ENCODE measurements at places on chromosomes 2 and 18.
A peak's percentile ranks its signal among the peaks of the same experiment; 100 is the strongest.

- peak; percentile 5 for DNase-seq
Measured at GRCh38 chr2:227411320-227411989, 23.7 kb upstream of the SCYGR1 start.

DNA sequence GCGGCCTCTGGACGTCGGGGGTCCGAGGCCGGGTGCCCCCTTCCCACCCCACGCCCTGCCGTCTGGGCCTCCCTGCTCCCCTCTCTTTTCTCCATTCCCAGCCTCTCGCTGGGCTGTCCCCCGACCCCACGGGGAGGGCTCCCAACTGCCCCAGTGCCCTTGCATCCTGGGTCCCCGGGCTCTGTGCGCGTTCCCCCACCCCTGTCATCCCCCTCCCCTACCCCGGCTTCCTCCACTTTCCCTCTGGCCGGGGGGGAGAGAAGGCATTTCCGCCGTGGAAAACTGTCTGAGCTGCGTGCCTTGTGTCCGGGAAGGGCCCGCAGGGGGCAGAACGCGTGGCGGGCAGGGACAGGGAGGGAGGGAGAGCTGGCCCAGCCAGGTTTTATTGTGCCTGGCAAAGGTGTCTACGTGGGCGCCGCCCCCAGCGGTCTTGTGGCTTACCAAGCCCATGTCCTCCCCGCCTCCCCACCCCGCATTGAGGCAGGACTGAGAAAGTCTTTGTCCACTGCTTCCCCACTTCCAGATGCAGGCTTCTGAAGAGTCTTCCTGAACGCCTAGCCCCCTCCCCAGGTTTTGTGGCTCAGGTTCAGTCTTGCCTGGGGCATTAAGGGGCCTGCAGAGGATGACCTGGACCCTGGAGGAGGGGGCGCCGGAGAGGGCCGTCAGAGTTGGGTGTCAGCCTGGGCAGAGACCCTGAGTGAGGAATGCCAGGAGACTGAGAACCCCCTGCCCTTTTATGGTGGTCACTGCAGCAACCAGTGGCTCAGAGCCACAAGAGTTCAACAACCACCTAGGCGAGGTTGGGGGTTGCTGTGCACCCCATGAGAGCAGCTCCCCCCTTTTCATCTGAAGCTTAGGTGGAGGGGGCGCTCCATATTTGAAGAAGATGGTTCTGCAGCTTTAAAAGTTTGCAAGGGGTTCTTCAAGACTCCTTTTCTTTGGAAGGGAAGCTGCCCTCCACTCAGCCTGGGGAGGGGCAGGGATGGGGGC lies 1.3 kb downstream of the ITM2C start:
- peak; percentile 39 for DNase-seq

DNA sequence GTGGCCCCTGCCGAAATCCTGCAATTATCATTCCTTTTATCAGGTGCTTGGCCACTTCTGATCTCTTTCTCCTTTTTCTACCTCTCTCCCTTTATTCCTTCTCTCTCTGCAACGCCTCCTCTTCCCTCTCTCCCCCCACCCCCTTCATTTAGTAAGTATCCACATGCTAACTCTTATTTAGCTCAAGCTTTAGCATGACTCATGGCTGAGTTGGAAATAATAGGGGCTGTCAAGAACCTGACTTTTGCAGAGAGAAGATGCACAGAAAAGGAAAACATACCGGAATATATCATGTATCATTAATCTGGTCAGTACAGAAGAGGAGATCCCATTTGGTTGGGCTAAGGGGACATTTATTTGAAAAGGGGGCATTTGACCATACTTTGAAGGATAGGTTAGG lies 33.1 kb downstream of the FAM171B start:
- DNase-seq = no peak

- no peak for DNase-seq
Measured at GRCh38 chr2:67323209-67323991, 73.7 kb upstream of the ETAA1 start.

GRCh38 chr2:71865391-71865965 lies 282.2 kb downstream of the CYP26B1 start:
- DNase-seq = no peak

GRCh38 chr2:73611867-73612266 lies 30.4 kb downstream of the NAT8 start:
- DNase-seq = no peak

DNA sequence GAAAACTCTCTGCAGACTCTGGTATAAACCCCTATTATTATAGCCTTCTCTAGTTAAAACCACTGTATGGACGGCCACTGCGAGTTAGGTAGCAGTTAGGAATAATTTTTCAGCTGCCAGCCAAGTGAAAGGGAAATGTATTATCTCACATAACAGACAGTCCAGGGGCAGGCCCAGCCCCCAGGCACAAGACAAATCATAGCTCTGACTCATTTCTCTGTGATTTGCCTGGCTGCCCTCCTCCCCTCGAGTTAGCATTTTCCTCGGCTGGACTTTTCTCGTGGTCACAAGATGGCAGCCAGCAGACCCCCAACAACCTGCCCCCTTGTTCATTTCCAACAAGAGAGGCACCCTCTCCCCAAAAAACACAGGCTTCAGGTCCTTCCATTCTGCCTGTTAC lies 10.5 kb downstream of the VIT start:
- no peak for DNase-seq

- DNase-seq = no peak
Measured at GRCh38 chr2:237819231-237819630, 20.7 kb downstream of the RBM44 start.

- DNase-seq = no peak
Measured at GRCh38 chr2:118061135-118061955, 26.9 kb upstream of the INSIG2 start.

GRCh38 chr2:120261387-120262006 lies 8.8 kb downstream of the RALB start:
- DNase-seq = no peak

- DNase-seq = no peak
Measured at GRCh38 chr2:20352581-20353216, 2.1 kb upstream of the PUM2 start.

GRCh38 chr2:233287871-233288270 lies 19.7 kb upstream of the SAG start:
- no peak for DNase-seq
